ENCODE measurements at places on chromosomes 6 and 20. TPM values are rescaled to one million over a fixed set of nuclear protein-coding genes. Genes with fewer than 3 reads are reported as not detected.

GRCh38 chr6:40917603-40918002 is 121.4 kb downstream of the UNC5CL start:
- DNase-seq = no peak

- DNase-seq = no peak
Observed at GRCh38 chr6:46207174-46207573, 36.4 kb upstream of the ENPP5 start.

Gene MEP1A
- total RNA-seq = not detected

DNA sequence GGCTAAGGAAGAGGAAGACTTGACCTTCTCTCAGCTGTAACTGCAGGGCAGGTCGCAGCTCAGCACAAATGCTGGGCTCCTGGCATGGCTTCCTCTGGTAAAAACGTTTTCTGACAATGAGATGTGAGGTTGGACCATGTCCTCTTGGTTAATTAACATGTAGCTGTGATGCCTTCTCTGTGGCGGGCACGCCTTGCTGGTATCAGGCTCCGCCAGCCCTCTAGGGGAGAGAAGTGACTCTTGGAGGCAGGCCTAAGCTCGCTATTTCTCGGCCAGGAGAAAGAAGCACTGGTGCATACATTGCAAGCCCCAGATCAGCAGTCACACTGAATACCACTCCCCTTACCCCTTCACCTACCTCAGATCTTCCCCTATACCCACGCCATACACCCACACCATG is 65.0 kb downstream of the QRSL1 start:
- DNase-seq = no peak

Gene BICRAL
- 14.8 TPM for total RNA-seq

- DNase-seq = peak; percentile 3
Observed at GRCh38 chr20:5918856-5919625, 31.3 kb downstream of the TRMT6 start.

DNA sequence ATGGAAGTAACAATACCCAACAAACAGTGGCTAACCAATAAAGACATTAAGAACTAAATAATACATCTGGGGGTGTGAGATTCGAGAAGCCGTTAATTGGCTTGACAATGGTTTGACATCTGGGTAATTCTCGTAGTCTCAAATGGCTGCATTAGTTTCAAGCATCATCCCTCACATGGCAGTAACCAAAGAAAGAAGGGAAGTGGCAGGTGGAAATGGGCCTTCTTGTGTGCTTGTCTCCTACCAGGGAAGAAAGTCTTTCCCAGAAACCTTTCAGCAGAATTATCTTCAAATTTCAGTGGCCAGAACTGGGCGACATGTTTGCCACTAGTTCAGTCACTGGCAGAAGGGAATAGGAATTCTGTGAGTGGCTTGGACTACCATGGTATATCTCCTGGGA is 10.4 kb downstream of the STK4 start:
- no peak for DNase-seq

GRCh38 chr20:2260250-2260649 is 35.6 kb upstream of the TGM3 start:
- no peak for DNase-seq

GRCh38 chr20:31842471-31843157 is 2.8 kb downstream of the FOXS1 start:
- no peak for DNase-seq

DNA sequence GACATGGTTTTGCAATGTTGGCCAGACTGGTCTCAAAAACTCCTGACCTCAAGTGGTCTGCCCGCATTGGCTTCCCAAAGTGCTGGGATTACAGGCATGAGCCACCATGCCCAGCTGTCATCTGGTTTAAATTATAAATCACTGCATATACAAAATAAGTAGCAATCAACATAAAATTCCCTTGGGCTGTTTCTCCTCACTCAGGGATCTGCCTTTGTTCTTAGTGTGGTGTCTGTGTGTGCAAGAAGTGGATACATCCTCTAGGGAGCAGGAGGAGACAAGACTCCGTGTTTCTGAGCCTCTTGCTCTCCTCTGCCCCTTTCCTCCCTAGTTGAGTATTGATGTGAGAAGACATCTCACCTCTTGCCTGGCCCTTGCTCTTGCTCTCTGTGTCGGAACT is 65.2 kb upstream of the ADGRF4 start:
- no peak for DNase-seq

Gene SLC25A27
- 0.28 TPM for total RNA-seq

DNA sequence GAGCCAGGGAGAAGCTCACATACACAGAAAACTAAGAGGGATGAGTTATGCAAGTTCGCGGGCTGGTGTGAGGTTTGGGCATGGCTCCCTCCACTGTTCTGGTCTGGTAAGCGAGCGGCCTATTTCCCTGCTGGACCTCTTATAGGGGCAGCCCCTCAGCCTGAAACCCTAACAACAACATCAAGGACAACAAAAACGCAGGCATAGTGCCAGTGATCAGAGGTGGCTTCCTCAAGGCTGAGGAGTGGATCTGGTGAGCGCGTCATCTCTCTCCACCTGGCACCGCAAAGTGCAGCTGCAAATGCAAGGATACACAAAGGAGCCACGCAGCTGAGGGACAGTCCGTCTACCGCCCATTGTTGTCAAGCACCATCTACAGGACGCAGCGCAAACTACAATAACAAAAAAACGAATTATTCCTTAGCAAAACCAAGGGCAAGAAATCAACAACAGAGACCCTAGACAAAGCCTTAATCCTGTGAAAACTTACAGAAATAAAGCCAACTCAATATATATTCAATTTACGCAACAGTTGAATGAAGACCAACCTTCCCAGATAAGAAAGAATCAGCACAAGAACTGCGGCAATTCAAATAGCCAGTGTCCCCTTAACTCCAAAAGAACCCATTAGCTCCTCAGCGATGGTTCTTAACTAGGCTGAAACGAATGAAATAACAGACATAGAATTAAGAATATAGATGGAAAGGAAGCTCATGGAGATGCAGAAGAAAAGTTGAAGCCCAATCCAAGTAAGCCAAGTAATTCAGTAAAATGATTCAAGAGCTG is 9.2 kb upstream of the DEFB110 start:
- DNase-seq = no peak

Gene TMEM200A
- 0.27 TPM for total RNA-seq

Gene SYCP2
- total RNA-seq = 2.4 TPM

Gene VNN1
- total RNA-seq = not detected

Gene TCF15
- total RNA-seq = not detected

GRCh38 chr6:28060405-28060804 is 20.0 kb upstream of the ZNF165 start:
- DNase-seq = no peak

DNA sequence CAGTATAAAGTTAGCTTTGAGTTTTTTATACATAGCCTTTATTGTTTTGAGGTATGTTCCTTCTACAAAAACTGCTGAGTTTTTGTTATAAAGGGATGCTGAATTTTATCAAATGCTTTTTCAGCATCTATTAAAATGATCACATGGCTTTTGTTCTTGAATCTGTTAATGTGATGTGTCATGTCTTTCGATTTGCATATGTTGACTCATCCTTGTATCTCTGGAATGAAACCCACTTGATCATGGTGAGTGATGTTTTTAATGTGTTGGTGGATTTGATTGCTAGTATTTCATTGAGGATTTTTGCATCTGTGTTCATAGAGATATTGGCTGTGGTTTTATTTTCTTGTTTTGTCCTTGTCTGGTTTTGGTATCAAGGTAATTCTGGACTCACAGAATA is 24.7 kb upstream of the BLCAP start:
- no peak for DNase-seq

Gene BHLHE23
- 0.44 TPM for total RNA-seq

Measured in CD8-positive, alpha-beta T cell (primary cell).